GM13976 (cell line): ENCODE measurements at places on chromosomes 2 and 18.

DNA sequence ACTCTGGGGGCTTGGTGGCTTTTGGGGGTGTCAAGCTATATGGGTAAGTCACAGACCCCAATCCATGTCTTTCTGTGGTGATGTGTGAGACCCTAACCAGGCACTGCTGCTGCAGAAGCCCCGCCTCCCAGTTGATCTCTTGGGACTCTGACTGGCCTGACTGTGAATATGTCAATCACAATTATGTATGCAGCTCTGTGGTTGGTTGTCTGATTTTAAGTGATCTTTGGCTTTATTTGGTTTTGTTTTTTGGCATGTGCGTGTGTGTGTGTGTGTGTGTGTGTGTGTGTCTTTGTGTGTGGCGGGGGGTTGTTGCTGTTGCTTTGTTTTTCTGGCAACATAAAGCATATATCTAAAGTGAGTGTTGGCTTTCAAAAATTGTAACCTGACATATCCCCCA lies 78.5 kb upstream of the GLS start:
- DNase-seq: no peak

DNA sequence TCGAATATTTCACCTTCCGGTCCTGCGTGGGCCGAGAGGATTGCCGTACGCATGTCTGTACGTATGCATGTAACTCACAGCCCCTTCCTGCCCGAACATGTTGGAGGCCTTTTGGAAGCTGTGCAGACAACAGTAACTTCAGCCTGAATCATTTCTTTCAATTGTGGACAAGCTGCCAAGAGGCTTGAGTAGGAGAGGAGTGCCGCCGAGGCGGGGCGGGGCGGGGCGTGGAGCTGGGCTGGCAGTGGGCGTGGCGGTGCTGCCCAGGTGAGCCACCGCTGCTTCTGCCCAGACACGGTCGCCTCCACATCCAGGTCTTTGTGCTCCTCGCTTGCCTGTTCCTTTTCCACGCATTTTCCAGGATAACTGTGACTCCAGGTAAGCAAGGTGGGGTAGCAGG lies at the start of gene SERPINB5:
Gene SERPINB5 (plus strand): TSS at position 291 of the 400 bp plus-strand sequence. CDS start 7,471 bp downstream, outside the sequence.
- DNase-seq: no peak

- DNase-seq: no peak
Measured at GRCh38 chr18:7784171-7784570, 217.1 kb downstream of the PTPRM start.

DNA sequence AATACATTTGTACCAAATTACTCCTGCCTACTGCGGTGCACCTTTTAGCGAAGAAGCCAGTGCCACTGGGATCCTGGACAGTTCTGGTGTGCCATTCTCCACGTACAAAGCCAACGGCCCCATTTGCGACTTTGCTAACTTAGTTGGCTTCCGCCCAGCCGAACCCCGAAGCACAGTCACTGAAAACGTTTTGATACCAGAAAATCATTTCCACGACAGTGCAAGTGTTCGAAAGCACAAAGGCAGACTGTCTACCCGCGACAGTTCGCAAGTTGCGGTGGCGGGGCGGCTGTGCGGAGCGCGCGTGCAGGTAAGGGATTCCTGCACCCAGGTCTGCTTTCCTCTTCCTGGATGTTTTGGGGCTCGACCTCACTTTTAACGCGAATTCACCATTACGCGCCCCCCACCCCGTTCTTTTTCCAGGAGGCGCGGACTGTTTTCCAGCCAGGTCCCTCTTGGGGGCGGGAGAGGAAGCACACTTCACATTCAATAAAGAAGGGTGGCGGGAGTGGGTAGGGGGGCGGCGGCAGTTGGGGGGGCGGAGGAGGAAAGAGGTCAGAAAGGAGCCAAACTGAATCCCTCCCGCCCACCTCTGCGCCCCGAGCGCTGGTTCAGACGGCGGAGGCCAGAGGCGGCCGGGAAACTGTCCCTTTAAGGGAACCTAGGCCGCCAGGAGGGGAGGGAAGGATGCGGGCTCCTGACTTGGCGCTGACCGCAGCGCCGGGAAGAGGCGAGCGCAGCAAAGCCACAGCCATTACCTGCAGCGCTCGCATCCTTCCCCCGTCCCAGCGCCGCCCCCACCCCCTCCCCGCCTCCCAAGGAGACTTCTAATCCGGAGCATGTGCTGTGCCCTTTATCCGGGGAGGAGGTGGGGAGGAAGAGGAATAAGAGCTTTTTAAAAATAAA lies 107.4 kb upstream of the KCTD1 start:
- DNase-seq: no peak

- no peak for DNase-seq
Measured at GRCh38 chr2:185279999-185280398, 458.6 kb upstream of the FSIP2 start.

DNA sequence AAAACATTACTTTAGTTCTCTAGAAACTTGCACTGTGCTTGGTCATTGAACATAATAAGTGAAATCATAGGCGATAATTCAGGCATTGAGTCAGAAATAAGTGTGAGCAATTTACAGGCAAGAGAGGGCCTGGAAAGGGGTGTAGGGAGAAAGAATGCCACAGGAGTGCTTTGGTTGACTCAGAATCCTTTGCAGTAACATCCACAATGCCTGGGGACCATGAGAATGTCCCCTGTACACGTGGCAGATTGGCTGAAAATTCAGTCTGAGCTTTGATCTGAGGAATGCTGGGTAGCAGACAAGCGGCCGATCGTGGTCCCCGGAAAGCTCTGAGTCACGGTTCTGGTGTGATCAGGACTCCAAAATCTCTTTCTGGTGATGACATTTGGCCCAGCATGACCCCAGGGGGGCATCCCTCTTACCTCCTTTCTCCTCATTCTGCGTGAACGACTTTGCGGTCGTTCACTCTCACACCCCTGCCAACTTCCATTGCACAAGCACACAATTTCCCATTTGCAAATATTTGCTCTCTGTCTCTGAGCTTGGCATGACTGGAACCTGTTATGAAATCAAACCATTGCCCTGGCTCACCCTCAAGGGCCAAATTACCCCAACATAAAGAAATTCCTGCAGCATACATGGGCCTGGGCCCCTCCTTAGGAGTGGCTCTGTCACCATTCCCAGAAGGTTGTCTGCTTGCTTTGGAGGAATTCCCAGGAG lies 305.0 kb upstream of the EPAS1 start:
- no peak for DNase-seq

- no peak for DNase-seq
Measured at GRCh38 chr2:40471866-40472265, 20.0 kb upstream of the SLC8A1 start.

DNA sequence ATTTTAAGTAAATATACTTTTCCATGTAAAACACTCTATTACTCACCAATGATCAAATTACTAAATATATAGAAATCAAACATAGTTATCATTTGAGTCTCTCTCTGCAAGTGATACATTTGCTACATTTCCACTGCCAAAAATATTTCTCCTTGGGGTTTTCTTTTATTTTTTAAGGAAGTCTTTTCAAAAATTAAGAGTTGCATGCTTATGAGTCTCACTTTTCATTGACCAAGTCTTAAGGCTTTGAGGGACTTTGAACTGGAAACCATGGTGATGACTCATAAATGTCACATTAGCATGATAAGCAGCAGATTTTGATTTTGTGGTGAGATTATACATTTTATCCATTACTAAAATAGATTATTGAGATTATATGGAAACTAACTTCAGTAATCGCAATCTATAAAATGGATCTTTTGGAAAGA lies 152.9 kb downstream of the FAM124B start:
- DNase-seq: no peak

- no peak for DNase-seq
Measured at GRCh38 chr2:109029490-109030201, 40.6 kb upstream of the EDAR start.
